GF-D8 (cell line): ENCODE measurements at places on chromosomes 11 and 22.

DNA sequence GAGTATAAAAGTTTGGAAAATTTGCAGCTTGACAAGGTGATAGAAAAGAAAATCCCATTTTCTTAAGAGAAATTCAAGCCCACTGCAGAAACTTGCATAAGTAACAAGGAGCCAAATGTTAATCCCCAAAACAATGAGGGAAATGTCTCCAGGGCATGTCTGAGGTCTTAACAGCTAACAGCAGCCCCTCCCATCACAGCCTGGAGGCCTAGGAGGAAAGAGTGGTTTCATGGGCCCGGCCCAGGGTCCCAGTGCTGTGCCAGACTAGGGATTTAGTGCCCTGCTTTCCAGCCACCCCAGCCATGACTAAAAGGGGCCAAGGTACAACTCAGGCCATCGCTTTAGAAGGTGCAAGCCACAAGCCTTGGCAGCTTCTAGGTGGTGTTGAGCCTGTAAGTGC, 123.7 kb upstream of the TRPC6 start:
- no peak for DNase-seq

GRCh38 chr11:14306481-14306880, 52.5 kb downstream of the RRAS2 start:
- DNase-seq = no peak

DNA sequence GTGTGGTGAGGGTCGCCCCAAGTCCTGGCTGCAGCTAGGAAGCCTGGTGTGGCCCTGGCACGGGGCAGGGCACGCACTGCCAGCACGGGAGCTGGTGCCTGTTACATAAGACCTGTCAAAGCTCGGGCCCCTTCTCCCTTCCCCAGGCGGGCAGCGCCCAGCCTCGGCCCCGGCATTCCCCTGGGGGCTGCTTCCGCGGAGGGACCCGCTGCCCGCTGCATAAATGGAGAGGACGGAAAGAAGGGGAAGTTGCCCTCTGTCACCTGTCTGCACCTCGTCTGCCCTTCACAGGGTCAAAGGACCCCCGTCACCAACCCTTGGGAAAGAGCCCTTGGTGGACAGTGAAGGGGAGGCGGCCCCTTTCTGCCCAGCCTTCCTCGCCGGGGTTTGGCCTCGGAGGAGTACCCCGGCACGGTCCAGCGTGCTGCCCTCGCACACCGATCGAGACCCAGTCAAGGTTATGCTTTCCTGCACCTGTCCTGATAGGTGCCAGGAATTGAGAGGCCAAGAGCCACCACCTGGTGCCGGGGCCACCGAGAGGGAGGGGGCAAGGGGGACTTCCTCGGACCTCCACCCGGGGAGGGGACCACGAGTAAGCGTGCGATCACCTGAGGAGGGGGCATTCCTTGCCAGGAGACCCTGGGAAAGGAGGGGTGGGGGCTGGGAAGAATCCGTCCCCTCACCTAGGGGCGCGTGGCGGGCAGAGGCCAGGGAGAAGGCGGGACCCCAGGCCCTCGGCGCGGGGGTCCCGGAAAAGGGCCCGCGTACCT, 16.8 kb upstream of the MFRP start:
- DNase-seq = no peak

DNA sequence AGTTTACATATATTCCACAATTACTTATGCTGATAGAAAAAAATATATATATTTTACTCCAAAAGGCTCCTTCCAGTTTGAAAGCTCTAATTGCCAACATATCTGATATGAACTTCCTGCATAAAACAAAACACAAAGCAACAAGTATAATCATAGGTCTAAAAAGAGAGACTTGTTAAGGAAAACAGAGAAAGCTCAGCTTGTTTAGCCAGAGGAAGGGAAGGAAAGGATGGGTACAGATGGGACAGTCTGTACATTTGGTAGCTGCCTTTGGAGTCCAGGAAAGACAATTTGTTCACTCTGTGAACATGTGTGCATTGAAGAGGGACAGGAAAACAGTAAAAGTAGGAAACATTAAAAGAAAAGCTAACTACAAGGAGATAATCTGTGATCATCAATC, 45.7 kb upstream of the AKIP1 start:
- no peak for DNase-seq

DNA sequence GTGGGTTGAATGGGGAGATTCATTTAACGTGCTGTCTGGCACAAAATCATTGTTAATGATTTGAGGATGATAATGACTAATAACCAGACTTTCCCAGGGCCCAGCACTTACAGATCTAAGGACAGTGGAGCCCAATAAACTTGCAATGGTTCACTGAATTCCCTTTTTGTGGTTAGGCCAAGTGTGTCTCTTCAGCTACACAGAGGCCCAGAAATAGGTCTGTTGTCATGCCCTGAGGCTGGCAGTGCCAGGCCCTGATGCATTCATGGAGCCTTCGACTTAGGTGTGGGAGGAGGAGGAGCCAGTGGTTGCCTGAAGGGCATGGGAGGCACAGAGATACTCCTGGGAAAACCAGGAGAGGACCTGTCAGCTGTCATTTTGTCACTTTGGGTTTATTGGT, 56.1 kb downstream of the KIAA1671 start:
- no peak for DNase-seq

- no peak for DNase-seq
Measured at GRCh38 chr11:88179141-88179540, 3.9 kb upstream of the RAB38 start.

GRCh38 chr22:47304854-47305253, 542.4 kb downstream of the TBC1D22A start:
- no peak for DNase-seq

GRCh38 chr22:41128606-41129005, 36.2 kb downstream of the EP300 start:
- no peak for DNase-seq
